ENCODE measurements at places on chromosomes 6 and 20.

GRCh38 chr6:163836876-163837690, 422.6 kb downstream of the QKI start:
- no peak for DNase-seq

- no peak for DNase-seq
Observed at GRCh38 chr20:35718972-35719635, 19.9 kb downstream of the ROMO1 start.

- DNase-seq: no peak
Observed at GRCh38 chr20:10217721-10218410, 764 bp upstream of the SNAP25 start.

GRCh38 chr6:11292091-11292490, 59.6 kb upstream of the NEDD9 start:
- DNase-seq: no peak

GRCh38 chr20:21096321-21097043, 9.7 kb downstream of the LINC00237 start:
- no peak for DNase-seq

- no peak for DNase-seq
Observed at GRCh38 chr6:24940311-24940917, 4.7 kb upstream of the RIPOR2 start.

GRCh38 chr6:60991427-60992028, 1294.5 kb downstream of the KHDRBS2 start:
- no peak for DNase-seq

- no peak for DNase-seq
Observed at GRCh38 chr6:3656076-3656475, 95.4 kb downstream of the PXDC1 start.

DNA sequence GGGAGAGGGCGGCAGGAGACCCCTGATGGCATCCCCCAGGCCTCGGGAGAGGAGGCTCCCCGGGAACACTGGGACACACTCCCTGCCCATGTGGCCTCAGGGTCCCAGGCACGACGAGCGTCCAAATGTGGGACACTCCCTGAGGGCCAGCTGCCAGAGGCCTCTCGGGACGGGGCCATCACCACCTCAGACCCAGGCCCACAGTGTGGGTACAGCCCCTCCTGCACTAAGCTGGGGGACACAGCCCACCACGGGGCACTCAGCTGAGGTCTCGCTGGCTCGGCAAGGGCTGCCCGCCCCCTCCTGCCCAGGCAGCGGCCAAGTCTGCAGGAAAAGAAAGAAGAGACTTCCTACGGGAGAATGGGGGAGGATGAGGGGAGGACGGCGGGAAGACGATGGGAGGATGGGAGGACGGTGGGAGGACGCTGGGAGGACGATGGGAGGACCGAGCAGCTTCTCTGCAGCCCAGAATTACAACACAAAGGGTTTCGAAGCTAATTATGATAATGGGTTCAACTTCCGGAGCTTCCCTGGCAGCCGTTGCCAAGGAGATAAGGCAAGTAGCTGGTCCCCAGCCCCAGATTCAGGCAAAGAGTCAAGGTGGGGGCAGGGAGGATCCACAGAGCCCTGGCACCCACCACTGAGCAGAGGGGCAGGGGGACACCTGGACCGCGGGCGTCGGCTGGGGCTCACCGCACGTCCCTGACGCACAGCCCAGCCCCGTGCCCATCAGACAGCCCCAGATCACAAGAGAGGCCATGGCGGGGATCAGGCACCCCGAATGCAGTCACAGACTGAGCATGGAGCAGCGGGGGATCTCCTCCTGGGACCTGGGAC, 17.5 kb downstream of the KCNQ2 start:
- DNase-seq: no peak

DNA sequence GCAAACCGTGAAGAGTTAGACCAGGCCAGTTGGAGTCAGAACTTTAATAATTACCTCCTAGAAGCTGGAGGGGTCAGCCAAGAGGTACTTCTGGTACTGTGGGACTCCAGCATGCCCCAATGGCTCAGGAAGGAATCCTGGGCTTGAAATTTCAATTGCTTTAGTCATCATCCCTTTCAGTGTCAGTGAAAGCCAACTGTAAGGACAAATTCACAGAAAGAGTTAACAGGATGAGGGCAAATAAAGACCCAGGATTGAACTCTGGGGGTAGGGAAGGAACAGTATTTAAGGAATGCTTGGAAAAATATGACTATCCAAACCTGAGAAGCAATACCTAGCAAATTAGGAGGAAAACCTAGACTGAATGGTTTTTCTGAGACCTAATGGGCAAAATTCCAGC, 735.1 kb upstream of the MARCKS start:
- DNase-seq: no peak

DNA sequence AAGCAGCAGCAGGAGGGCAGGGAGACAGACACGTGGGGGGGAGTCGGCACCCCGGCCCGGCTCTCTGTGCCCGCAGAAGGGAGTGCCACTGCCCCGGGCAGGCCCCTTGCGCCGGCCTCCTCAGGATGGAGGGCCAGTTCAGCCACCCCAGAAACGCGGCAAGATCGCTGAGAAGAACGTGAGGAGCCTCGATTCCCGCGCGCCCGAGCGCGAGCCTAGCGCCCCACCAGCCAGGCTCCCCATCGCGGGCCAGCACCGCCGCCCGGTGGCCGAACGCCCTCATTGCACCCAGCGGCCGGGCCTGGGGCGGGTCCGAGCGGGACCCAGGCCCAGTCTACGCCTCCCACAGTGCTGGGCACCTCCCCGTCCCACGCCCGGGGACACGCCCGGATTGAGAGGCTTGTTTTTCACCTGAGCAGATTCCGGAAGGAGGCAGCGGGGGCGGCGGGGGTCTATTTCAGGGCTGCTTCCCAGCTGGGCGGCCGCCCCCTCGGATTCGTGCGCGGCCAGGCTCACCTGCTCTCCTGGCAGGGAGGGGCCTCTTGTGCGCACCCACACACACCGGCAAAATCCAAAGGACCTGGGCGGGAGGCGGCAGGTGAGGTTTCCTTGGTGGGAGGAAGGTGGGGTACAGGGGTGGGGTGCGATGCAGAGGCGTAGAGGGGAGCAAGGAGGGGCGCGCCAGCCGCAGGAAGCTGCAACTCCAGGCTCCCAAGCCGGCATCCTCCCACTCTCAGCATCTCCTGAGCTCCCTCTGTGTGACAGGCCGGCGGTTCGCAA, 9.0 kb upstream of the GRM4 start:
- peak; percentile 31 for DNase-seq

DNA sequence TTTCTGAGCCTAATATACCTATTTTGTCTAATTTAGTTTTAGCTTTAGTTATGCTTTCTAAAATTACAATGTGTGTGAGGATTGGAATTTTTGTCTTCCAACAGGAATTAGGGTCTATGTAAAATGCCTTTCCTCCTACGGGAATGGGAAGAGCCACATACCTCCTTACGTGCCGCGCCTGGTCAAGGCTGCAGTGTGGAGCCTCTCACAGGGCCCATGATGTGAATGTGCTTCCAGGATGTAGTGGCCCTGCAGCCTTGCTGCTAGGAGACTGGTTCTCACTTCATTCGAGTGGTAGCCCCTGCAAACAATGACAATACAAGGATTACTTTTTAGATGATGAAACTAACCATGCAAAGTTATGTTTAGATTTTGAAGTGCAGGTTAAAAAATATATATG, 110.2 kb downstream of the SOBP start:
- no peak for DNase-seq

DNA sequence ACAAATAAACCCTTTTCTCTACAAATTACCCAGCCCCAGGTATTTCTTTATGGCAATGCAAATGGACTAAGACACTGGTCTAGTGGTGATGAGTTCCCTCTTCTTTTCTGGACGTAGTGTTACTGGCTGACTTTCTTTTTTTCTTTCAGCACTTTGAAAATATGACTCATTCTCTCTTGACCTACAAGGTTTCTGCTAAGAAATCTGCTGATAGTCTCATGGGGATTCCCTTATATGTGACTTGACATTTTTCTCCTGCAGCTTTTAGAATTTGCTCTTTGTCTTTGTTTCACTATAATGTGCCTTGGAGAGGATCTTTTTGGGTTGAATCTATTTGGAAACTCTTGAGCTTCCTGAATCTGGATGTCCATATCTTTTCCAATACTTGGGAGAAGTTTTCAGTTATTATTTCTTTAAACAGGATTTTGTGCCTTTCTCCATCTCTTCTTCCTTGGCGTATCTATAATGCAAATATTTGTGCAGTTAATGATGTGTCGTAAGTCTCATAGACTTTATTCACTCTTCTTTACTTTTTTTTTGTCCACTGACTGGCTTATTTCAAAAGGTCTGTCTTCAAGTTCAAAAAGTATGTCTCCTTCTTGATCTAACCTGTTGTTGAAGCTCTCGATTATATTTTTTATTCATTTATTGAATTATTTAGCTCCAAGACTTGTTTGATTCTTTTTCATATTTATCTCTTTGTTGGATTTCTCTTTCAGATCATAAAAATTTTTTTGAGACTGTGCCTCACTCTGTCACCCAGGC, 42.2 kb upstream of the TPD52L1 start:
- no peak for DNase-seq

GRCh38 chr6:148287623-148288333, 54.9 kb upstream of the SASH1 start:
- DNase-seq: no peak

- DNase-seq: no peak
Observed at GRCh38 chr6:95420792-95421191, 156.5 kb upstream of the MANEA start.

- no peak for DNase-seq
Observed at GRCh38 chr6:11918739-11919605, 93.1 kb upstream of the HIVEP1 start.

DNA sequence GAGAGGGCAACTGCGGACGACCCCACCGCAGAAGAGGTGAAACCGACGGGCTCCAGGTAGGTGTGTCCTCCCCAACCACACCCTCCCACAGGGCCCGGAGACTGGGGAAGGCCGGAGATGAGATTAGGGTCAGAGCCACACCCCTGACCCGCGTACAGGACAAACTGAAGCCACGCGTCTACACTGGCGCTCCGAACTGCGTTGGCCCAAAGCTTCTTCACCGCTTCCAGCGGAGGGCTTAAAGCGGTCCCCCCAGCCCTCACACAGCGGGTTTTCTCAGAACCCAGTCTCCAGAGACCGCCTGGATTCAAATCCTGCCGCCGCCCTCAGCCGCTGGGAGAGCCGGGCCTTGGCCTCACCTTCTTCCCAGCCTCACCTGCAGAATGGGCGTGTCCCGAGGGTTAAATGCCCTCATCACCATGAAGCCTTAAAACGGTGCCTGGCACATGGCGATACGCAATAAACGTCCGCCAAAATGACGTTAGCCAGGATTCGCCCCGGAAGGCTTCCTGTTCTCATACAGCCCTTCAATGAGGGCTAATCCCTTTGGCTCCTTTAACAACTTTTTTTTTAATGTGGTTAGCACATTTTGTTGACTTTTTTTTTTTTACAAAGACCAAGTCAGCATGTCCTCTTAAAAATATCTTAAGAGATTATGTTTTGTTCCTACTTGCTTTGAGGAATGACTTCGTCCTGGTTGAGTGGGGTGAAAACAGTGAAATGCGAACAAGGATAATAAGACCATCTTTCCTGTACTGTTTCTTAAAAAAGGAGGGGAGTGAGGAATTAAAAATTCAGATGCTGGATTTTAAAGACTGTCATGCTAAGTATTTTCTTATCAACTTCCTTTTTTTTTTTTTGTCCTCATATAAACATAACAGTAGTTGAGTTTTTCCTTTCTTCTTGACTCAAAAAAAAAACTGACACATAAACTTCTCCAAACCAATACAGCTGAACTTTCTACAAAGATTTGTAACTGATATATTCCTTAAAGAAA, 15.1 kb upstream of the ZNF217 start:
- no peak for DNase-seq

GRCh38 chr6:30998785-30999184, 11.5 kb upstream of the MUC22 start:
- no peak for DNase-seq

GRCh38 chr20:42098418-42098817, 480.2 kb upstream of the CHD6 start:
- no peak for DNase-seq

DNA sequence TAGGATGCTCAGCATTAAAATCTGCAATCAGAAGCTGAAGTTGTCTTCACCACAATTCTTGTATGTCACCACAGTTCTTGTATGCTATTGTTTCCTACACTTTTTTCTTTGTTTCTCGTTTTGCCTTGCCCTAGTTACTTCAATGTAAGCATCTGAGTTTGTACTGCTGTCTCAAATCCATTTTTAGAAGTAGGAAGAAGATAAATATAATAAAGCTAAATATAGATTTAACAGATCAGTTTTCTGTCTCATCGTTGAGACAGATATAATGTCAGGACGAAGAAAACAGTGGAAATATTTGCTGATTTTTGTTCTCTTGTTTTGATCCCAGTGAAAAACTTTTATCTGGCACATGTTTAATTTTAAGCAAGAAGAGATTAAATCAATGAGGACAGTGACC, 318.0 kb downstream of the QKI start:
- DNase-seq: no peak

- no peak for DNase-seq
Observed at GRCh38 chr6:7769702-7770101, 43.8 kb downstream of the BMP6 start.

DNA sequence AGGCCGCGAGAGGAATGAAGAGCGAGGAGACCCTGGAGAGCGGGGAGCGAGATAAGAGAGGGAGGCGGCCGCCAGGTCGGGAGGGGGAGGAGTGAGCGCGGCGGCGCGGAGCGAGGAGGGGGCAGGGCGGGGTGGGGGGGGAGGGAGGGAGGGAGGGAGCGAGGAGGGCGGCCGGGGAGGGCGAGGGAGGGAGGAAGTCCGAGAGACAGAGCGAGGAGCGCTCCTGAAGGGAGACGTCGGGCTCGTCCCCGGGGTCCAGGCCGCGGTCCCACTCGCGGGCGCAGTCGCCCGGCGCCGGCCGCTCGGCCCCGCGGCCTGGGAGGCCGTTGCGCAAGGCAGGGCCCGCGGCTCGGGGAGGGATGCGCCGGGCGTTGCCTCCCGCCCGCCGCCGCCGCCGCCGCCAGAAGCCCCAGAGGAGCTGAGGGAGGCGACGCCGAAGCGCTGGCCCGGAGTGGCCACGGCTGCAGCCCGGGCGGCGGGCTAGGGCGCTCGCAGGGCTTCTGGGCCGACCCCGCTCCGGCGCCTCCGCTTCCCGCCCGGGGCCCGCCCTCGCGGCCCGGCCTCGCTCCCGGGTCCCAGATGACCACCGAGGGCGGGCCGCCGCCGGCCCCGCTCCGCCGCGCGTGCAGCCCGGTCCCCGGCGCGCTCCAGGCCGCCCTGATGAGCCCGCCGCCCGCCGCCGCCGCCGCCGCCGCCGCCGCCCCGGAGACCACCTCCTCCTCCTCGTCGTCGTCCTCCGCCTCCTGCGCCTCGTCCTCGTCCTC, at the start of gene FOXF2:
Gene FOXF2, plus strand, starts transcription at position 208 of the 764 bp plus-strand sequence. Its CDS starts 372 bp downstream, at position 580.
- no peak for DNase-seq

- DNase-seq: no peak
Observed at GRCh38 chr6:90811596-90812226, 224.8 kb upstream of the MAP3K7 start.

- no peak for DNase-seq
Observed at GRCh38 chr6:152184917-152185574, 377.6 kb downstream of the ESR1 start.

GRCh38 chr6:117076076-117076475, 189.3 kb upstream of the VGLL2 start:
- no peak for DNase-seq

GRCh38 chr6:143529095-143529494, 17.6 kb upstream of the FUCA2 start:
- DNase-seq: no peak

- no peak for DNase-seq
Observed at GRCh38 chr20:5674176-5674660, 76.0 kb upstream of the SHLD1 start.
